ENCODE measurements at places on chromosomes 1 and 21.
A peak's percentile ranks its signal among the peaks of the same experiment; 100 is the strongest.

GRCh38 chr1:34874296-34874952 lies 14.9 kb upstream of the SMIM12 start:
- no peak for DNase-seq

DNA sequence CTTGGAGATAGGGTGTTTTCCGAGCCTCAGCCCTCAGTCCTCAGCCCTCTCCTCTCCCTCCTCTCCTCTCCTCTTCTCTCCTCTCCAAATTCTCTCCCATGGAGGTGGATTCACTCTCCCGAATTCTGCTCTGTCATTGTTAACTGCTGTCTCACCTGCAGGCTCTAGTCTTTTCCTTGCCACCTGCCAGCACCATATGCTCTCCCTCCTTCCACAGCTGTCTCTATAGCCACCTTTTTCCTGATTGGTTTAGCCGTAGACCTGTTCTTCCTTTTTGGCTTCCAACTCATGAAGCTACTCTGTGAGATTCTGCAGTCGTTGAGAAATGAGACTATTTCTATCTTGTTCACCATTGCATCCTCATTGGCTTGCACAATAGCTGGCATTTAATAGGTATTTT lies 19.7 kb downstream of the COG2 start:
- no peak for DNase-seq

- peak; percentile 25 for DNase-seq
Observed at GRCh38 chr1:205504311-205505075, at the start of gene CDK18. TSS of gene CDK18 (plus strand) at chr1:205504669. CDS start at chr1:205523168, 18,499 bp downstream.

GRCh38 chr1:111943066-111943465 lies 46.4 kb downstream of the KCND3 start:
- DNase-seq, result no peak

- DNase-seq, result no peak
Observed at GRCh38 chr1:8560611-8561544, 243.0 kb downstream of the SLC45A1 start.

DNA sequence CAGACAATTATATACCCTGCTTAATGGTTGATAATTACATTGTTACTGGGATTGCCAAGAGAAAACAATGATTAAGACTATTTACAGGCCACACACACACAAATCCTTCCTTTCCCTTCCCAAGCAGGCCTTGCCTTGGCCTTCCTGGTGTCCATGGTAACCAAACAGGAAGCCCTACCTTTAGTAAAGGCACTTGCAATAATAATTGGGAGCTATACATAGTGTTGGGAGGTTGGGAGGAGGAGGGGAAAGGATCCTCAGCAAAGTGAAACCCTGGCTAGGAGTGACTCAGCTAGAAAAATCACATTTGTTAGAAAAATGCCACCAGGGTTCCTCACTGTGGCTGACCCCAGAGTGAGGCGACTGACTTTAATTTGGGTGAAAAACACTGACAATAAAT lies 122.3 kb upstream of the ADAR start:
- DNase-seq, result no peak

- no peak for DNase-seq
Observed at GRCh38 chr21:44304011-44304616, 4.3 kb downstream of the PFKL start.

DNA sequence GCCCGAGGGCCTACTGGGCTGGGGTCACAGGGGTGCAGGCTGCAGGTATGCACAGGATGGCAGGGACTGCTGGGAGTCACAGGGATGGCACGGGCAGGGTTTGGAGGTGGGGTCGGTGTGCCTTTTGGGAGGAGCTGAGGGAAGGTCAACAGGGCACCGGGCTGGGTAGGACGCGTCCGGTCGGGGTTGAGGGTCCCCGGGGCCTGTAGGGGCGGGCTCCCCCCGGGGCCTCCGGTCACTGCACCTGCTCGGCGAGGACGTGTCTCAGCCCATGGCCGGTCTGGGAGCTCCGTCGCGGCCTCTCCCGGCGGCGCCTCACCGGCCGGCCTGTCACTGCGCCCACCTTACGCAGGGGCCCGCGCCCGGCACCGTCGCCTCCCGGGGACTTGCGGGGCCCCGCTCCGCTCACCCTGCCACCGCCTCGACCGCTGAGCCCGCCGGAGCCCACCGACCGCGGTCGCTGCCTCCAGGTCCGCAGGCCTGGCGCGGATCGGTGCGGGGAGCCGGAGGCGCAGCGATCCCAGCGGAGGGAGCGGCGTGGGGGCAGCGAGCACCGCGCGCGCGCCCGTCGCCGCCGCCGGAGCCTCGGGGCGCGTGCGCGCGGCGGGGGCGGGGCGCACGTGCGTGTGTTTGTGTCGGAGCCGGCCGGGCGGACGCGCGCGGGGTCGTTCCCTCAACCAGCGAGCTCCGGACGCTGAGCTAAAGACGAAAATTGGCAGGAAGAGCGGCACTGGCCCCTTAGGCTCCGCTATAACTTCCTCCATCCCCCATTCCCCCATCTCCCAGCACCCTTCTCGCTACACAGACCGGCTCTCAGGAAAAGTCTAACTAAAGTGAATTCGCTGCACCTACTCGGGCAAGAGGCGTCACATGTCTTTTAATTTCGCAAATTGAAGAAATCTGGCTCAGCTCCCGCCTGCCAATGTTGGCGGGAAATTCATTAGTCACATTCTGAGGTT lies at the start of gene AMIGO1:
TSS of gene AMIGO1 (minus strand) at position 552 of the 959 bp plus-strand sequence. CDS start 815 bp downstream, outside the sequence.
- DNase-seq, result peak; percentile 50

DNA sequence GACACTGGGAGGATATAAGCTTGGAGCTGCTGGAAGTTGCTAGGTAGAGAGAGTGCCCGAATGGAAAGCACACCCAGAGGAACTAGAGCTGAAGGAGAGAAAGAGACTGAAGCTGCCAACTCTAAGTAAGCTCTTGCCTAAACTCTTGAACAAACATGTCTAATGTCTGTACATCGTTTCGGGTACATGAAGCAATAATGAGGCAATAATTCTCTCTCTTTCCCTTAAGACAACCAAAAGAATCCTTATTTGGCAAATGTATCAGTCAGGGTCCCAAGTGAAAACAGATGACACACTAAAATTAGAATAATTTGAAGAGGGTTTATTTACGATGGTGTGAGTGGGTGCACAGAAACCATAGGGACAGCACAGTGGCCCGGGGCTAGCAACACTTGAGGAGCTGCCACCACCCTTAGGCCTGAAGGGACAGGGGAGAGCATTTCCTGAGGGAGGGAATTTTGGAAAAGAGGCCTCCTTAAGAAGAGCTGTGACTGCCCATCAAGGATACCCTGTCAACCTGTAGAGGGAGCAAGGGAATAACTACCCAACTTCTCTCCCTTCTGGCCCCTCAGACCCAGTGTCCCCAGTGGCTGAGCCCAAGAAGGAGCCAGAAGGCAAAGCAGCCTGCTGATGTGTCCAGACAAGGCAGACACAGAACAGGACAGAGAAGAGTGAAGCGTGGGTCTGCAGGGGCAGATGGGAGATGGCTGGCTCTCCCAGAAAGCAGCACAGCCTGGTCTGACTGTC lies 36.1 kb upstream of the KHDRBS1 start:
- no peak for DNase-seq
